Effector CD8-positive, alpha-beta T cell (primary cell): ENCODE measurements at places on chromosomes 5 and 9.

GRCh38 chr5:41182666-41183065, 30.7 kb downstream of the C6 start:
- DNase-seq: no peak

DNA sequence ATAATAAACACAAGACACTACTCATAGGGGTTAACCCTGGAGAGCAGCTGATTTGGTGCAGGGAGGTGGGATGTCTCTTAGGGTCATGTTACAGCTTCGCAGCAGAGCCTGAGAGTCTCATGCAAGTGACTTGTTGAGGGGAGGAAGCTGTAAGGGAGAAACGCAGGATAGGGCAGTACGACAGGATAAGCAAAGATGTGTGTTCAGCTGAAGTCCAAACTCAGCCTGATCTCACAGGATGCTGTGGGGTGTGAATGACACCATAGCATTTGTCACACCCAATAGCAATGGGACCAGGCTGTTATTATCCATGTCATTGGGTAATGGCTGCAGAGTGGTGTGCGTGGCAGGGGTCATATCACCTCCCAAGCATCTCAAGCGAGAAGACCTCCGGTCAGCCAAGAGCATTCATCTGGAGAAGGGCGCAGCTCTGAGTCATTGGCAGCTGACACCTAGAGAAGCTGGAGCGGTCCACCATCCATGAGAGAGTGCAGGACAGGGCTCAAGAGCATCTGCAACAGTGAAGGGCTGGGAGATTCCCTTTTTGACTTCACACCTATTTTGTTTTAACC, 49.2 kb upstream of the RPL26L1 start:
- DNase-seq: no peak

GRCh38 chr9:126490214-126490631, 123.5 kb upstream of the LMX1B start:
- DNase-seq: no peak

DNA sequence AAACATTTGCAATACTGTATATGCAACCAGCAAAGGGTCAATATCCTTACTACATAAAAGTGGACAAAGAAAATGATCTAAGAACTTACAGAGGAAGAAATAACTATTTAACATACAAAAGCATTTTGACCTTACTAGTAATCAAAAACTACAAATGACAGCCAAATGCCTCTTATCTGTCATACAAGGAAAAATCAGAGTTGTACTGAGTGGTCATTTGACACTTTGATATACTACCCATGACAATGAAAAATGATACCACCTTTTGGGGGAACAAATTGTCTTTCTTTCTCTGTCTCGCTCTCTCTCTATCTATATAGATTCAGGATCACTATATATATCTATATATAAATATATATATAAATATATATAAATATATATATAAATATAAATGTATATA, 50.4 kb upstream of the ZSWIM6 start:
- DNase-seq: no peak

DNA sequence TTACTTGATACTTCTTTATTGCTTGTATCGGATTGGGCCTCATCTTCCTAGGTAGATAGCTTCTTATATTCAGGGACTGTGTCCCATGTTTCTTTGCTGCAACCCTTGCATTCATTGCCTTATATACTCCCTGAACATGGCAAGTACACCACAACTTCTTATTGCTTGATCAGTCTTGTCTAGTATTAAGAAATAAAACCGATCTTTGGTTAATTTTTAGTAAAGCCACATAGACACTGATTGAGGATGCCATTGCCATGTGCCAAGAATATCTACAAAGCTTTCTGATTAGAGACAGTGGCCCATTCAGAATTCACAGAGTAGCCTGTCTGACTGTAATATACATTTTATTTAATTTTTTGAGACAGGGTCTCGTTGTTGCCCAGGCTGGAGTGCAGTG, 34.7 kb upstream of the ANKRD55 start:
- DNase-seq: no peak

DNA sequence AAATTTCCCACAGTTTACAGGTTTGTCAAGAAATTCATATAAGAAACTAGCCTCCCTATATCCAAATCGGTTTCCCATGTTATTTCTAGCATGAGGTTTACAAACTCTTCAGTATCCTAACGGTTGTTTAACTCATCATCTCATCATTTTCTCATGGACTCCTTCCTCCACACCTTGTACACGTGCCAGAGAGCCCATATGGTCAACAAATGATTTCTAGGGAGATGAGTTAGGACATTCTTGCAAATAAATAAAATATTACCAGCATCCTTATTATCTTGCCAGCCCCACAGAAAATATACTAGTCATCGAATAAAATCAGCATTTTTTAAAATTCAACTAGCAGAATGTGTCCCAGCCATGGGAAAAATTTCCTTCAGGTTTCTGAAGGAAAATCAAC, 285.2 kb downstream of the EBF1 start:
- DNase-seq: no peak

DNA sequence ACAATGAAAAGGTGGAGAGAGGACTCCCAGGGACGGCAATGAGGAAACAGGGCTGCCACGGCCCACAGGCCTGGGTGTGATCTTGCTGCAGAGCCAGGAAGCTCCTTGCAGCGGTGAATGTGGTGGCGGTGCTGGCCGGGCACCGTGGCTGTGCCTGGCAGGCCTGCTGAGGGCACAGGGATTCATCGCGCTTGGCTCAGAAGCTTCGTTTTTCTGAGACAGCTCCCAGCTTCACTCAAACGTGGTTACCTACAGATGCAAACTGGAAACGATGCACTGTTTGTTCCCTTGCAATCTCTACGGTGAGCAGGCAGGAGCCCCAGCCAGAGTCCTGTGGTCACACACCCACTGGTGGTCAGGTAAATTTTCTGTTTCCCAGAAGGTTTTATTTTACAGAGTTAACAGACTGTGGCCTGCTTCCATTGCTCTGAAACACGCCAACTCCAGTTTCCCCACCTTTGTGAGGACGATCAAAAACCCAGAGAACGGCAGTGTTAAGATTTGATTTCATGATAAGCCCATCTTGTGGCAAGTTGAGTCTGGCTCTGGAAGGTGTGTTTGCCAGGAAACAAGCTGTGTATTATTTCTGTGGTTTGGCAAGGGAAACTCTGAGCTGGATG, 183.9 kb downstream of the AUH start:
- DNase-seq: no peak

- DNase-seq: no peak
These were observed 19.0 kb downstream of the KIAA1958 start for GRCh38 chr9:112505607-112506006.

DNA sequence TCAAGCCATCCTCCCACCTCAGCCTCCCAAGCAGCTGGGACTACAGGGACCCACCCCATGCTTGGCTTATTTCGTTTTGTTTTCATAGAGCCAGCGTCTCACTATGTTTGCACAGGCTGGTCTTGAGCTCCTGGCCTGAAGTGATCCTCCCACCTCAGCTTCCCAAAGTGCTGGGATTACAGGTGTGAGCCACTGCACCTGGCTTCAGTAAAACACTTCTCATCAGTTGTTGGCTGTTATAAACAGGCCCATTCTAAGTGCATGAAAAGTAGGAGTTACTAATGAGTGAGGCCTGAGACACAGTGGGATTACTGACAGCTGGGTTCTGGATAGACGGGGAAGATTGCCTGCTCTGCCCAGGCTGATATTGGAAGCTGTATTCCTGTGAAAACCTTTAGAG, 3.5 kb downstream of the CRB2 start:
- no peak for DNase-seq

- no peak for DNase-seq
These were observed 211.3 kb upstream of the HAPLN1 start for GRCh38 chr5:83931969-83932368.

DNA sequence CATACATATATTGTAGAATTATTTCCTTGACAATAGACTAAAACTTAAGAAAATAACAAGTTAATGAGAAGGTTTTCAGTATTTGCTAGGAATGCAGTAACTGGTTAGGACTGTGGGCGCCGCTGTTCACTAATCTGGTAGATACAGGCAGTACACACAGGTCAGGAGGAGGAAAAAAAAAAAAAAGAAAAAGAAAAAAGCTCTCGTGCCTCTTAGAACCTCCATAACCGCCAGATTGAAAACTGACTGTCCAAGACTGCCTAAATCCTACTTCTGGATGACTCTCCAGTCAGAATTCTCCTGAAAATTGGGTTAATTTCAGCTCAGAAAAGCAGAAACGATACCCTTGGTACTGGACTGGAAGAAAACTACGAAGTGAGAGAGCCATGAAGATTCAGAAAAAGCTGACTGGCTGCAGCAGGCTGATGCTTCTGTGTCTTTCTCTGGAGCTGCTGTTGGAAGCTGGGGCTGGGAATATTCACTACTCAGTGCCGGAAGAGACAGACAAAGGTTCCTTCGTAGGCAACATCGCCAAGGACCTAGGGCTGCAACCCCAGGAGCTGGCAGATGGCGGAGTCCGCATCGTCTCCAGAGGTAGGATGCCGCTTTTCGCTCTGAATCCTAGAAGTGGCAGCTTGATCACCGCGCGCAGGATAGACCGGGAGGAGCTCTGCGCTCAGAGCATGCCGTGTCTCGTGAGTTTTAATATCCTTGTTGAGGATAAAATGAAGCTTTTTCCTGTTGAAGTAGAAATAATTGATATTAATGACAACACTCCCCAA, at the start of gene PCDHGA1:
Gene PCDHGA1, plus strand, starts transcription at position 216 of the 782 bp plus-strand sequence.
- no peak for DNase-seq

DNA sequence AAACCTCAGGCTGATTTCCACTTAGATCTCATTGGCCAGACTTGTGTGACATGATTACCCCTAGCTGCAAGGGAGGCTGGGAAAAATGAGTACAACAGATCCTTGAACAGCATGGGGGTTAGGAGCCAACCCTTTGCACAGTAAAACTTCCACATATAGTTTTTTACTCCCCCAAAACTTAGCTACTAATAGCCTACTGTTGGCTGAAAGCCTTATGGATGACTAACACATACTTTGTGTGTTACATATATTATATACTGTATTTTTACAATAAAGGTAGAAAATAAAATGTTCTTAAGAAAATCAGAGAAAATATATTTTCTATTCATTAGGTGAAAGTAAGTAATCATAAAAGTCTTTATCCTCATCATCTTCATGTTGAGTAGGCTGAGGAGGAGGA, 217.4 kb downstream of the NMUR2 start:
- DNase-seq: no peak

GRCh38 chr5:138515556-138516245, 27.3 kb downstream of the ETF1 start:
- no peak for DNase-seq

DNA sequence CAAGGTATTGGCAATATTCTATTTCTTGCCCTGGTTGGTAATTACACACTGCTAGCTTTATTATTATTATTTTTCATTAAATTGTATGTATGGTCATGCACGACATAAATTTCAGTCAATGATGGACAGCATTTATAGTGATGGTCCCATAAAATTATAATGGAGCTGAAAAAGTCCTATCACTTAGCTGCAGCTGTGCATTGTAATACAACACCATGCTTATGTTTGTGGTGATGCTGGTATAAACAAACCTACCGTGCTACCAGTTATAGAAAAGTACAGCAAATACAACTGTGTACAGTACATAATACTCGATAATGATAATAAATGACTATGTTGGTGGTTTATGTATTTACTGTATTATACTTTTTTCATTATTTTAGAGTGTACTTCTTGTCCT, 65.5 kb downstream of the NR3C1 start:
- no peak for DNase-seq

GRCh38 chr5:172003746-172004145, 2.7 kb downstream of the FBXW11 start:
- no peak for DNase-seq

- no peak for DNase-seq
These were observed 32.7 kb upstream of the ARAP3 start for GRCh38 chr5:141714542-141715310.

DNA sequence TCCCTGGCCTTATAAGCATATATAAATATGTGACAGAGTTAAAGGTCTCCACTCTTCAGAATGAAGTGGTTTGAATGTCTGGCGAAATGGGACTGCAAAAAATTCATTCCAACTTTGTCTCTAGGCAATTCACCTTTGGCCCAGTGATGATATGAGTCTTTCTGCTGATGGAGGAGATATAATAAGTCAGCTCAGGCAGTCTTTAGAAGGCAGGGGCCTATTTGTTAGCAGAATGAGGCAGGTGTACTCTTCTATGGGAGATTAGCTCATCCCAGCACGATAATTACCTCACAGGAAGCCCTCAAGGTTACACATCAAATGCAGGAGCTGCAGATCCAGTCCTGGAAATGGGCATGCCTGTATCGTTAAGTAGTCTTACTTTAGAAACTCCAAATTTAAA, 300.5 kb downstream of the NR2F1-AS1 start:
- DNase-seq: no peak

- DNase-seq: no peak
These were observed 67.7 kb downstream of the KCNT1 start for GRCh38 chr9:135769489-135770202.

GRCh38 chr5:52693280-52693679, 94.4 kb upstream of the ITGA1 start:
- DNase-seq: peak; percentile 1

DNA sequence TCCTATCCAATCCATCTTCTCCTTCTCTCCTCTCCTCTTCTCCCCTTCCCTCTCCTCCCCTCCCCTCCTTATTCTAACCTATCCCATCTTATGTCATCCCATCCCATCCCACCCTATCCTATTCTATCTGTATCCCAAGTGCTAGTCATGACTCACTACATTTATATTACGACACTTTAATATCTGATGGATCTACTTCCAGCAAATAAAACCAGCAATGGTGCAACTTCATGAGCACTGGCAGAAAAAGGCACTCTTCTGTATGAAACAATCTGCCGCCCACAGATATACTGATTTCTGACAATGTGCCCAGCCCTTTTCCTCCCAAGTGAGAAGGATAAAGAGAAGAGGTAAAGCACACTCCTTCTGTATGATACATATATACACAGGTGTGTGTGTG, 86.6 kb upstream of the ANKH start:
- DNase-seq: no peak

DNA sequence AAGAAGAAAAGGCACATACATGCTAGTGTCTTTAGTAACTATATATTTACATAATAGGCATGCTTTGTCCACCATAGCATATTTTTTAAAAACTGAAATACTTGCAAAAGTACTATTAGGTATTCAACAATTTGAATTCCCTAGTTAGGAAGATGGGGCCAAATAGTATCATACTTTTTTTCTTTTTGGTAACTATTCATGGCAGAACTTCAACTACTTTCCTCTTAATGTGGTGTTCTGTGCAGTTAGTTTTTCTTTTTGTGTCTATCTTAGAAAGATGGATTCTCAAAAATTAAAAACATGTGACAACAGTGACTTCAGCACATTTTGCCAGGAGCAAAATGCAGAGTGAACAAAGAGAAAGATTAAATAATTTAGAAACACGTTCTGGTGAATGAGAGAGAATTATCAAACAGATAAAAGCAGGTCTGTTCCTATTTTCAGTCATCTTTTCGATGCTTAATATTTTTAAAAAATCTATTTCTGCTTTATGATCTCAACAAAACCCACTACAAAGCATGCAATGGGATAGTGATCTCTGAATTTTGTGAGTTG, 341.1 kb downstream of the ARL15 start:
- no peak for DNase-seq

DNA sequence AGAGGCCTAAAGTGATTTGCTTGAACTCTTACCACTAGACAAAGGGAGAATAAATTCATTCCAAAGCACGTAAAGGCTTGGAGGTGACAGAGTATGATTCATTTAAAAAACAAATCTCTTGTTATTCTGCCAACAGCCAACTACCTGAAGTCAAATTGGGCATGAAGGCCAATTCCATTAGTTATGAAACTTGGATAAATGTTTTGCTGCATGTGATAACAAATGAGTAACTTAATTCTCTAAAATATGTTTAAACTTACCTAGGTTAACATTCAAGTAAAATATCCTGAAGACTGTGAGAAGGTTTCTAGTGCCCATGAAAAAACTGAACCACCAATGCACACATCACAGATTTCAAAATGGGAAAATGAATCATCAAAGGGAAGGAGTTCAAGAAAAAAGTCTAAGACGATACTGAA, 120.1 kb upstream of the TSLP start:
- DNase-seq: no peak
